ENCODE measurements at places on chromosomes 5 and 9.

DNA sequence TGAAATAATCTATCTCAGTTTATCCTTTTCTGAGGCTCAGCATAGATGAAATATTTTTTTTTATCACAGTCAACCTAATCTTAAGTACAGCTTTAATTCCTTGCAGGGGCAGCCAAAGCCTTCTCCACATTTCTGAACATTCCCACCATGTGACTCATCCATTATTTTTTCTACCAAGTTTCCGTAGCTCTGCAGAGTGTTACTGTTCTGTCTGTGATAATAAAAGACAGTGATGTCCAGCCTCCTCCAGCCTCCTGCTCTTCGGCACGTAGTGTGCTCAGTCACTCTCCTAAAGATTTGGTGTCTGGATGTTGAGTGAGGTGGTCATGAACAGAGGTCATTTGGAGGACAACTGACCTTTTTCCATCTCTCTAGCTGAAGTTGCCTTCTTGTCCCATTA is 338.1 kb upstream of the ADAMTS16 start:
- no peak for DNase-seq

DNA sequence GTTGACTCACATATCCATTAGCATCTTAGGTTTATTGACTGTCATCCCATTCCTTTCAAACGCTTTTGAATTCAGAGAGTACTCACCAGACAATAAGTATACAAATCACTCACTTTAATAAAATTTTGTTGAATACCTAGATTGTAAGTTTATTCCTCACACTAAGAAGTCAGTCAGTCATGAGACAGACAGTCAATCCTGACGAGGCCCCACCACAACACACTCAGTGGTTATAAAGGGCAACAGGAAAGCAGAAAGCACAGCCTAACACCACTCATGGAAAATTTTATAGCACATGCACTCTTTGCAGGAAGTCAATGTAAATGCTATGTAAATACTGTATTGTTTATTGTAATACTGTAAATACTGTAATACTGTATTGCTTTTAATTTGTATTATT is 176.3 kb upstream of the PTGER4 start:
- DNase-seq: no peak

GRCh38 chr5:179416114-179416822 is 71.0 kb upstream of the ADAMTS2 start:
- DNase-seq: no peak

DNA sequence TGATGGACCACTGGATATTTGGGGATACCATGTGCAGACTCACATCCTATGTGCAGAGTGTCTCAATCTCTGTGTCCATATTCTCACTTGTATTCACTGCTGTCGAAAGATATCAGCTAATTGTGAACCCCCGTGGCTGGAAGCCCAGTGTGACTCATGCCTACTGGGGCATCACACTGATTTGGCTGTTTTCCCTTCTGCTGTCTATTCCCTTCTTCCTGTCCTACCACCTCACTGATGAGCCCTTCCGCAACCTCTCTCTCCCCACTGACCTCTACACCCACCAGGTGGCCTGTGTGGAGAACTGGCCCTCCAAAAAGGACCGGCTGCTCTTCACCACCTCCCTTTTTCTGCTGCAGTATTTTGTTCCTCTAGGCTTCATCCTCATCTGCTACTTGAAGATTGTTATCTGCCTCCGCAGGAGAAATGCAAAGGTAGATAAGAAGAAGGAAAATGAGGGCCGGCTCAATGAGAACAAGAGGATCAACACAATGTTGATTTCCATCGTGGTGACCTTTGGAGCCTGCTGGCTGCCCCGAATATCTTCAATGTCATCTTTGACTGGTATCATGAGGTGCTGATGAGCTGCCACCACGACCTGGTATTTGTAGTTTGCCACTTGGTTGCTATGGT is 54.5 kb upstream of the HNRNPA0 start:
- DNase-seq: no peak

GRCh38 chr9:126894052-126894603 is 20.5 kb upstream of the RALGPS1 start:
- DNase-seq: no peak

GRCh38 chr9:98280162-98280561 is 24.7 kb upstream of the TBC1D2 start:
- no peak for DNase-seq

GRCh38 chr9:133059623-133060022 is 2.2 kb upstream of the CEL start:
- DNase-seq: no peak

DNA sequence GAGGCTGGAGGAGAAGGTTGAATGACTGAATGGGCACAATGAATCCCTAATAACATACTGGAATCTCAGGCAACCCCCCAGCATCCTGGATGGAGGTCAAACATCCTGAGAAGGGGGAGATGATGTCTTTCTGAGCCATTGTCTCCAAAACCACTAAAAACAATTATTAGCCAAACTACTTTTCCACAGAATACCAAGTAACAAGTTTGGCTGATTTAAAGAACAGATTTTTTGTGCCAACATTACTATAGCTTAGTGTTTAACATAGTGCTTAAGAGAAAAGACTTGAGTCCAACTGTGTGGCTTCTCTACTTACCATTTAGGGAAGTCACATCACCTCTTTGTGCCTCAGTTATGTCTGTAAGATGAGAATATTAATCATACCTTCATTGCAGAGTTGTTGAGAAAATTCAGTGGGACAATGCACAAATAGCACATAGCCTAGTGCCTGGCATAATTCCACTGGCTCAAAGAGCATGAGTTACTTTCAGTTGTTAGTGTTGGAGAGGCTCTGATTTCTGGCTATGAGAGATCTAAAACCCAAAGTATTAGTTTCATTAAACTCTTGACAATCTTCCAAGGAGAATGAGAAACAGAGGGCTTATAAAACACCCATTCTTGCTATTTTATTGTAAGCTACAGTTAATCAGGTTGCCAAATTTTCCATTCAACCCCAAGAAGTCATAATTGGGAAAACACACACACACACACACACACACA is 111.3 kb upstream of the NR3C1 start:
- DNase-seq: no peak

- DNase-seq: no peak
Observed at GRCh38 chr5:95664204-95664786, 17.7 kb downstream of the RFESD start.

- no peak for DNase-seq
Observed at GRCh38 chr9:128421482-128421996, 882 bp downstream of the CERCAM start.

DNA sequence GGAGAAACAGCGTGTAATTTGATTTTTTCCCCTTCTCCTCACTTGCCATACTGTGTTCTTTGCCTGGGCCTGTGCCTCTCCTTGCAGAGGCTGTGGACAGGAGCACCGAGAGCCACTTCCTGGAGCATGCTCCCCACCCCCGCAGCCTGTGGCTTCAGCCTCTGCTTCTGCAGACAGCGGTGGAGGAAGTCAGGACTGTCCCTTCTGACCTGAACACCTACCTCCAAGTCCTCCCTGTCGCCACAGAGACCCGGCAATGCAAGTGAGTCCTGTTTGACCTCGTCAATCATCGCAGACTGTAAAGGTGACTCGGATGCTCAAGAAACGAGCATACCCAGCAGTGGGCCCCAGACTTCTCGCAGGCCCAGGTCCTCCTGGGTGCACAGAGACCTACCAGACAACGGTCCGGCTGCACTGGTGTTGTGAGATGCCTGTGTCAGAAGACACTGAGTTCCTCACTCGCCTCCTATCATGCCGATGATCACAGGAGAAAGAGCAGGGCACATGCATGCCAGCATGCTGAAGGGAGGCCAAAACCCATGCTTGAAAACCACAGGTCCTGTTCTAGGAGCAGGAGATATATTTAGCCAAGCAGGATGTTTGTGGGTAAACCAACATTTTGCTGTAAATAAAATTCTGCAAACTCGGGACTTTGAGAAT is 198.8 kb downstream of the AUH start:
- no peak for DNase-seq

- no peak for DNase-seq
Observed at GRCh38 chr5:142644127-142644526, 41.8 kb downstream of the FGF1 start.

GRCh38 chr5:163635631-163636030 is 130.2 kb downstream of the MAT2B start:
- no peak for DNase-seq

DNA sequence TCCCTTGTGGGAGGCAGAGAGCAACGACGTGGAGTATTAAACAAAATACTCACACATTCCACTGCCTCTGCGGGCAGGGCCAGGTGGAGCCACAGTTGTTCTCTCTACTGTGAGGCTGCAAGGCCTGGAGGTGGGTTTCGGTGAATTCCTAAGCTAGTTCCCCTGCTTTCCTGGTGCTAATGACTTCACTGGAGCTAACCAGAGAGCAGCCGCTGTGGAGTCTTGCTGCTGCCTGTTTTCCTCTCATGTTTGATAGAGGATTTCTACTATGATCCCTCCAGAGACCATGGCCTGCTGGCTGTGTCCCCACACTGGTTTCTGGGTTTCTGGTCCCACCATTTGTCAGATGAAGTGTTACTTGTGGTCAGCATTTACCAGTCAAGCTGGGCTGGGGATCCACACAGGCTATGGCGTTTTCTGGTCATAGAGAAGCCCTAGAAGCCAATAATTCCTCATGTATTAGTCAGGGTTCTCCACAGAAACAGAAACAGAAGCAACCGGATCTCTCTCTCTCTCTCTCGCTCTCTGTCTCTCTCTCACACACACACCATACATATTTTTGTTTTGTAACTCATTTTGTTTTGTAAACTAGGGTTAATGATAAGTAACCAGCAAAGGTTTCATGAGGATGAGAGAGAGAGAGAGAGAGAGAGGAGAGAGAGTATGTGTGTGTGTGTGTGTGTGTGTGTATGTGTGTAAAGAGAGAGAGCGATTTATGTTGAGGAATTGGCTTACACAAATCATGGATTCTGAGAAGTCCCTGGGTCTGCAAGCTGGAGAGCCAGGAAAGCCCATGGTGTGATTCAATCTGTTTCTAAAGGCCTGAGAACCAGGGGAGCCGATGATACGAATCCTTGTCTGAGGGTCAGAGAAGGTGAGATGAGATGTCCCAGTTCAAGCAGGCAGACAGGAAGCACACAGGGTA is 403.0 kb downstream of the GADD45G start:
- DNase-seq: no peak

DNA sequence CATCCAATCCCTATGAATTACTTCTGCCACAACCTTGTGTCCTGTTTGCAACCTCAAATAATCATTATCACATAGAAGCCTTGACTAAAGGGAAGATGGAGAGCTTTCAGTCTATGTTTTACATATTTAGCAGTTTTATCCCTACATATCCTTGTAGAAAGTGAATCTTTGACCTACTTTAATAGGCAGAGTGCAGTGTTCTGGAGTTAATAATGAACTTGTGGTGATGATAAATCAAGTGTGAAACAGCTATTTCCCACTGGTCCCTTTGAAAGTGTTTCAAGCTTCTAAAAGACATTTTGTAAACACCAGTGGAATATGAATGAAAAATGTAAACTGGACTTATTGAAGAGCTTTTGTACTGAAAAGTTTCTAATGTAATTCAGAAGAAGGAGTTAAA is 406.7 kb downstream of the GABRG2 start:
- DNase-seq: no peak

GRCh38 chr9:109381011-109381729 is 60.3 kb upstream of the EPB41L4B start:
- no peak for DNase-seq

DNA sequence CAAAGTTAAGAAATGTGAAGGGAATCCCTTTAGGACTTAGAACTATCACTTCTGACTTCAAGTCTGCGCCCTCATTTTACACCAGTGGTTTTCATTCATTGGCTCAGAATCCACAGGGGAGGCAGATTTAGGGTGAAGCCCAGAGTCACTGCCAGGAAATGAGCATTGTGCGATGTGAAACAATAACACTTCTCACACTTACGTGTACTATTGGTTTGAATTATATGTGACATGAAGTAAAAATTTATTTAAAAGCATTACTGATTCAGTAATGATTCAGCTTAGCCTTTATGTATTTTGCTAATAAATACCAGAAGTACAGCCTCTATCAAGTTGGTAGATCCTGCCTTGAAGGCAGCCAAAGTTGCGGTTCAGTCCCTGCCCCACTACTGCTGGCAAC is 98.6 kb downstream of the PAM start:
- DNase-seq: no peak

DNA sequence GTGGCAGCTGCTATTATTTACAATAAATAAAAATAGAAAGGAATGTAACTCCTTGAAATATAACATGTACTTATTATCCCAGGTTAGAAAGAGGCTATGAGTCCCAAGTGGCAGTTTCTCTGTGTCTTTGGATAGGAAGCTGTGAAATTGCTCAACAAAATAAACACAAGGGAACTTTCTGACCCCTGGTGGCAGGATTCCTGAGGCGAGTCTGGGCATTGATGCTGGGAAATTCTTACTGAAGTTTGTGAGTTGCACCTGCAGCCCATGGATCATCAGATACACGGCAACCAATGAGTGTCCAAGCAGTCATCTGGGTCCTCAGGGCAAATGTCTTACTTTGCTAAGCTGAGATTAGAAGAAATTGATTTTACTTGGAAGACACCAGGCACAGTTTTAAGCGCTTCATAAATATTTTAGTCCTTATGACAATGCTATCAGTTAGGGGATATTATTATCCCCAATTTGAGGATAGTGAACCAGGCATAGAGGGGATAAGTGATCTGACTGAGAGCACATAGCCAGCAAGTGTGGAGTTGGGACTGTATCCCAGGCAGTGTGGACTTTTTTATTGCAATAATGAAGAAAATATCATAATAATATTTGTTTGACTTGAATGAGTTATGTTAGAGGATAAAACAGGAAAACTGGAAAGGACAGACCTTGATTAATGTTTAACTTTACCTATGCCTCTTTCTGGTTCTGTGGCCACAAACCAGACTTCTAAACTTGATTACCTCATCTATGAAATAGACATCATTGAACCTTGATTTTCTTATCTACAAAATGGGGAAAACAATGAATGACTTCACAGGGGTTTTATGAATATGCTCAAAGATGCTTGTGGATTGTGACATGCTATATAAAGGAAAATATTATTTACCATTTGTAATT is 265.5 kb upstream of the ADAMTSL1 start:
- DNase-seq: no peak

GRCh38 chr9:33750839-33751339 is 44.5 kb upstream of the PRSS3 start:
- DNase-seq: no peak

DNA sequence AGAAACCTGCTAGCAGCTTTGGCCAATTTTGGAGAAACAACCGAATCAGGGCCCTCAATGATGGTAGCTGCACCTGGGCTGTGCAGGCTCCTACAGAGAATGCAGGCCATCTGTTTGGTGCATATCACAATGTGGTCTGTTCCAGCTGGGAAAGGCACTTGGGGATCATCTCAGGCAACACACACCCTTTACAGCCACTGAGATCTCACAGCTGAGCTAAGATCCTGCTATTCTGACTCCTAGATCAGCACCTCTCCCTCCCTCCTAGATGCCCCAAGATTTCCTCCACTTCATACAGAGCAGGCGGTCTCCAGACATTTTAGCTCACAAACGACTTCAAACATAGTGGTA is 100.7 kb downstream of the SH3TC2 start:
- DNase-seq: no peak

GRCh38 chr5:103605277-103605676 is 42.7 kb upstream of the NUDT12 start:
- DNase-seq: no peak
